NCI-H1417 (cell line): ENCODE measurements at places on chromosomes 5 and 9.

- DNase-seq, result no peak
Observed at GRCh38 chr5:53350991-53351770, 129.2 kb upstream of the FST start.

GRCh38 chr9:73683862-73684591, 532.4 kb downstream of the ANXA1 start:
- peak; percentile 60 for DNase-seq

GRCh38 chr5:71699751-71700150, 19.3 kb upstream of the CARTPT start:
- DNase-seq, result no peak

- peak; percentile 18 for DNase-seq
Observed at GRCh38 chr5:126963822-126964375, 66.5 kb downstream of the MARCHF3 start.

DNA sequence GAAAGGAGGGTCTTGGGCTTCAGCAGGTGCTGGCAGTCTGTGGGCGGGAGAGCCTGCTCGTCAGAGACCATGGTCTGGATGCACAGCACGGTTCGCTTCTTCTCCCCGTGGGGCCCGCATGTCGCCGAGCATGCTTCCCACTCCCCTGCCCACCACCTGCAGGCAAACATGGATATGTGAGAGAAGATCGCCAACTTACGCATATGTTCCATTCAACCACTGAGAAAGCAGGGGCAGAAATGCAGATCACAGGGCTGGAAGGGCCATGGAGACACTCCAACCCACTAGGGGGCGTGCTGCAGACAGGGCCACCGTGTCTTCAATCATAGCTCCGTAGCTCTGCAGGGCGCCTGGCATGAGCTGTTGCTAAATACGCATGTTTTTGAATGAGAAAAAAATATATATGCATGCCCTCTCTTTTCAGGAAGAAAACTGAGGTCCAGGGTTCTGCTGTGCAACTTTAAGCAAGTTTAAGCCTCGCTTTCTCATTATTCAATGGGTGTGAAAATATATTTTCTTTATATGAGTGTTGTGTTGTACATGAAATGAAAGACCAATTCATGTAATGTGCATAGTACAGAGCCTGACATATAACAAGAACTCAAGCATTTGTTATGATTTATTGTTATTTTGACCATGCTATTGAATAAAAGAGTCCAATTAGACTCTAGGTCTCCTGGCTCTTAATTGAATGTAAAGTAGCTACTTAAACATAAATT, 148.0 kb downstream of the TARS1 start:
- no peak for DNase-seq

GRCh38 chr5:88602584-88602983, 280.4 kb downstream of the MEF2C start:
- no peak for DNase-seq

DNA sequence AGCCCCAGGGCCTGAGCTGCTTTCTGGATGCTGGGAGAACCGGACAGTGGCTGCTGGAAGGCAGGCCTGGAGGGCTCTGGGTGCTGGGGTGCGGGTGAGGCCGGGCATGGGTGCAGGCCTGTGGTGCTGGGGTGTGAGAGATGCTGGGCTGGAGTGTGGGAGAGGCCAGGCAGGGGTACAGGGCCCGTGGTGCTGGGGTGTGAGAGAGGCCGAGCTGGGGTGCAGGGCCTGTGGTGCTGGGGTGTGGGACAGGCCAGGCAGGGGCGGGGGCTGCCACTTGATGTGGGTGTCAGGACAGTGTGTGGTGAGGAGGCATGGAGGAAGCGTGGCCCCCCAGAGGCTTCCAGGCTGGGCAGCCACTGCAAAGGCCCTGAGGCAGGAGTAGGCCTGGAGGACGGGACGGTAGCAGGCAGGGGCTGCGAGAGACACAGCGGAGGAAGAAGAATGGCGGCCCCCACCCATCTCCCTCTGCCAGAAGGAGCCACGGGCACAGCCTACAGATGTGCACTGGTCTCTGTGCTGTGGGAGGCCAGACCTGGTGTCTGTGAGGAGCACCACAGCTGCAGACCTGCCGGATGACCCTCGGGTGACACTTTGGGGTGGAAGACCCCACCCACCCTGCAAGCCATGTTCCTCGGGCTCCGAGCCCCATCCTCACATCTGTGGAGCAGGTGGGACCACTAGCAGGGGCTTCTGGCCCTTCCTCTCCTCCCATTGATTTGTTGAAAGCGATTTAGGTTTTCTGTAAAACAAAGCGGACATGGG, 9.3 kb downstream of the NKD2 start:
- no peak for DNase-seq

DNA sequence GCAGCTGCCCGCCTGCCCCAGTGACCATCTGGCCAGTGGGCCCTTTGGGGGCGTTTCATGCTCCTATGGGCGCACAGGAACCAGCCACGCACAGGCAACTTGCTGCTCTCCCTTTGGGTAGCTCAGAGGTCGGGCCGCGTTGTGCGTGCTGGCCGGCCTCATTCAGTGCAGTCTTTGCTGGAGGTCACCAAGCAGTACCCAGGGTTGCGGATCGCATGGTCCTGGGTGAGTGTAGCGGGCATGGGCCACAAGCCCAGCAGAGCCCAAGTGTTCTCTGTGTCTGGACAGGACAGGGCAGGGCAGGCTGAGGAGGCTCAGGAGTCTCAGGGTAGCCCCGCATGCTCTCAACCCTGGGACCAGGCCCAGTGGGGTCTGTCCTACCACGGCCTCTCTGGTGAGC, 9.9 kb upstream of the MRNIP start:
- DNase-seq, result no peak

DNA sequence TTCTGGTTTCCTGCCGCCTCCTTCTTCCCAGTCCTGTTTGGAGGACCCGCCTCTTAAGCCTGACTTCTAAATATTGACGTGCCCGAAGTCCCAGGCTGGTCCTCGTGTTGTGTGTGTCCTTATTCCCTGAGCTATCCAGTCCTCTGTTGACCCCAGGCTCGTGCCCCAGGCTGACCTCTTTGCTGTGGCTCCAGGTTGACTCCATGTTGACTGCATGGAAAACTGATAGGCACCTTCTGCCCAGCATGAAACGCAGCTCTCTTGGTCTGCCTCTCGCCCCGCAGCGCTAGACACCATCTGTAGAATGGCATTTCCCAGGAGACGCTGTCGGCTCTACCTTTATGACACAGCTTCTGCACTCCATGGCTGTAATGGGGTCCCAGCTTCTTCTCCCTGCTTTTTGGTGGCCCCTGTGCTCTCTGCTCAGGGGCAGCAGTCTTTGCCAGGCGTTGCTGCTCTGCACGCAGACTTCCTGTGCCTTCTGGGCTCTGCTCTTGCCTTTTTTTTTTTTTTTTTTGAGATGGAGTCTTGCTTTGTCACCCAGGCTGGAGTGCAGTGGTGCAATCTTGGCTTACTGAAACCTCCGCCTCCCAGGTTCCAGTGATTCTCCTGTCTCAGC, 28.4 kb downstream of the EHMT1 start:
- no peak for DNase-seq

DNA sequence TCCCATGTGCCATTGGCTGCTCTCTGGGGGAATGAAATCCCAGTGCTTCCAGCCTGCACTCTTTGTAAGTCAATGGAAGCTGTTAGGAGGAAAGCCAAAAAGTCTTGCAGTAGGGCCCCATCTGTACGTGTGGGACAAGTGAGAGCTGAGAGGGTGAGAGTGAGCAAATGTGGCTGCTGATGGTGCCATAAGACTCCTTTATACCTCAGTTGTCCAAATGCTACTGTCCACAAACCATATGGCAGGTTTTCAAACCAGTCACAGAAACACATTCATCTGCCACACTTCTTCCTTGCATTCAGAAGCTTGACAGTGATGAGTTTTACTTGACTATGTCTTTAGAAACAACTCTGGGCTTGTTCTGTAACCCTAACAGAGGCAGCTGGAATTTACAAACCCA, 543.8 kb downstream of the CSNK1G3 start:
- DNase-seq, result no peak

DNA sequence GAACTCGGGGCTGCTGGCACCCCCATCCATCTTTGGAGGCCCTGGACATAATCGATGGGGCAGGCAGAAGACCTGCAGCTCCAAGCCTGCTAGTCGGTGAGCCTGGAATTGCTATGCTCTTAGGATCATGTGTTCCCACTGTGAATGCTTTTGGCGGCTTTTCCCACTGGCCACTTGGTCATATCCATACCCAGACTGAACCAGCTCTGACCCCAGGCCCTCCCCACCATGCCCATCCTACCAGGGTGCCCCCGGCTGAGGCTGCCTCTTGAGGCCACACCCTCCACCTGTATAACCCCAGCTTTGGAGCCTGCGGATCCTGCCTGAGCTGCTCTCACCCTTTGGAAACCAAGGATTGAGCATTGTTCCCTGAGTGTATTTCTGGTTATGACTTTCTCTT, 113.5 kb downstream of the TENT4A start:
- no peak for DNase-seq

- DNase-seq, result no peak
Observed at GRCh38 chr9:73137286-73137899, 14.3 kb upstream of the ANXA1 start.

DNA sequence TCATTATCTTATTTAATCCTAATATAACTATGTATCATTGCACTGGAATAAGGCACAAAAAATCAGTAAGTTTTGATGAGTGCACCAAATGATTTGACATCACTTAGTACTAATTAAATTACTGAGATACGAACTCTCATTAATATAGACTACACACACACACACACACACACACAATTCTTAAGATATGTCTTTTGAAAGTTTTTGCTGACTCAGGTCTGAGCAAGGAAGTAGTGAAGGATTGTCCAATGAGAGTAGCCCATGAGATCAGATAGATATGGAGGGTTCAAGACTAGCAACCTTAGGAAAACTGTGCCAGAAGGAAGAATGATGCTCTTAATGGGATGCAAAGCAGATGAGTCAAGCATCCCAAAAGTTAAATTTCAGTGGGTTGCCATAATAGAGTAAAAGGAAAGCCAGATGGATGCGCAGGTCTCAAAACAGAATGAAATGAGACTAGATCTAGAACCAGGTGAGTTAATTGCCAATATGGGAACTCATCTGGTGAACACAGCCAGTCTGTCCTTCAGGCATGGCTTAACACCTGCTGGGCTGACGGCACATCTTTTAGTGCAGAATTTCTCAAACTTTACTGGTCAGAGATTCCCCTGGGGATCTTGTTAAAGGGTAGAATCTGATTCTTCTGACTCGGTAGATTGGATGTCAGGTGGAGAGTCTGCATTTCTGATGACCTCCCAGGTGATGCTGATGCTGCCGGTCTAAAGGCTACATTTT, 197.0 kb upstream of the NR4A3 start:
- no peak for DNase-seq

DNA sequence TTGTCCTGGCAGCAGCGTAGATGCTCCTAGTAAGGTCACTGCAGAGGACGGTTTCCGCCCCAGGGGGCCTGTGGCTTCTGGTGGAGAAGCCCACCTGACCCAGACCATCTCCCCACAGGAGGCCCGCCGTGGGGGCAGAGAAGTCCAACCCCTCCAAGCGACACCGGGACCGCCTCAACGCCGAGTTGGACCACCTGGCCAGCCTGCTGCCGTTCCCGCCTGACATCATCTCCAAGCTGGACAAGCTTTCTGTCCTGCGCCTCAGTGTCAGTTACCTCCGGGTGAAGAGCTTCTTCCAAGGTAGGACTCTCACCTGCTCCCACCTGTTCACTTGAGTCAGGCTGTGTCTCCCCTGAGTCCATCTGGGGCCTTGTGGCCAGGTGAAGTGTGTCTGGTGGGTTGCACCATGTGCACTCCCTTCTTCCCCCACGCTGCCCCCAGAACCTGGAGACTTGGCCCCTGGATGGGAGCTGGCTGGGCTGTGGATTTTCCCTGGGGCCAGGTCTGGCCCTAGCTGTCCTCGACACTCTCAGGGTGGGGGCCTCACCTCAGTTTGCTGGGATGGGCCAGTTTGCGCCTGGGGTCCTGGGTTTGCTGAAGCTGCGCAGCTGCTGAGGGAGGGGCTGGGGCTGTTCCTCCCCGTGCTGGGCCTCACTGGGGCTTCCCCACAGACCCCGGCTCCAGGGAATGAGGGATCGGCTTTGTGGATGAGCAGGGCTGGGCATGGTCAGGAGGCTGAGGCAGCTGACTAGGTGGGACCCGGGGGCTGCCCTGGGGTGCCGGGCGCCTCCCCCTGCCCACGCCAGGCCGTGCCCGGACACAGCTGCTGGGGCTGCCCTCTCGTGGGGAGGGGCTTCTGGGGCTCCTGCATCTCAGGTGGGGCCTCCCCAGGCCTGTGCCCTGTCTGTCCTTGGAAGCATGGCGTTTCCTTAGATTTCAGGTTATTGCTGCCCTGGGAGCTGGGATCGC, 32.4 kb downstream of the AHRR start:
- no peak for DNase-seq

GRCh38 chr9:14232111-14232510, 81.8 kb downstream of the NFIB start:
- DNase-seq, result no peak
